Left renal pelvis (tissue), 4 donors: ENCODE measurements at places on chromosomes 1 and 21. TPM values are rescaled to one million over a fixed set of nuclear protein-coding genes. Genes with fewer than 3 reads are reported as not detected.

The KLHDC7A gene
- polyA plus RNA-seq = 0.23 TPM

DNA sequence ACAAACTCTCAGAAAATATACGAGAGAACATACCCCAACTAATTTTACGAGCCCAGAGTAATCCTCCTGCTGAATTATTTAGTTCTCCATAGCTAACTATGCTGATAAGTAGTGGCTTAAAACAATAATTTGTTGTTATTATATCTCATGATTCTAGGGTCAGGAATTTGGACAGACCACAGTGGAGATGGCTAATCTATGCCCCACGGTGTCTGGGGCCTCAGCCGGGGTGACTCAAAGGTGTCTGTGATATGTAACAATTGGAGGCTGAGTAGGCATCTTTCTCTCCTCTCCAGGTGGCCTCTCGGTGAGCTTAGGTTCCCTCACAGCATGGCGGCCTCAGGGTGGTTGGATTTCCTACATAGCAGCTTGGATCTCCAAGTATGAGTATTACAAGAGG is 35.4 kb upstream of the FOXO6 start:
- DNase-seq = no peak

DNA sequence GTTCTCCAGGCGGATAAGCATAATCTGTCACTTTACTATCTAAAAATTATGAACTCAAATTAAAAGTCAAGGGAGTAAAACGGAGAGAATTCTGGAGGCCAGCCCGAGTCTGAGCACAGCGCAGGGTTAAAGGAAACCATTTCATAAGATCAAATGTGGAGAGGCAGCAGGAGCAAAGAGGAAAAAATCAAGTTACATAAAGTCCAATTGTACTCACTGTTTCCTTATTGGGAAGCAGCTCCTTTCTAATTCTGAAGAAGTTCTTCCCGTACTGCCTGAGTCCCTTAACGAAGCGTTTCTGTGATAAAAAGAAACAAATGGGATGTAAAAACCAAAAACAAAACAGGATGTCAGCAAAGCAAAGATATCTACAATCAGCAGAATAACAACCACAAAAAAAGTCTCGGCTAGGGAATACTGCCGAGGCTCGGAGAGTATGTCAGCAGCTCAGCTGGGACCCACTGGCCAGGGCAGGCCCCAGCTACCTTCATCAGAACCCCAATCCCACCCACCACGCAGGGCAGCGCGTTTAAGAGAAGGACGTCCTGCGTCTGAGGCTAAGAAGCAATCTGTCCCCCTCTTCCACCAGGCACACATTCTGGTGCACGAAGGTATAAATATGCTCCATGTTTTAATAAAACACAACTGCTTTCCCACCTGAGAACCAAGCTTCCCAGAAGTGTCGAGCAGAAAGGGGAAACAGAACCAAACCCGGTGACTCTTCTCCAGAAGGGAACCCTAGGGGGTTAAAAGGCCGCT is 104.8 kb downstream of the SLC45A1 start:
- no peak for DNase-seq

DNA sequence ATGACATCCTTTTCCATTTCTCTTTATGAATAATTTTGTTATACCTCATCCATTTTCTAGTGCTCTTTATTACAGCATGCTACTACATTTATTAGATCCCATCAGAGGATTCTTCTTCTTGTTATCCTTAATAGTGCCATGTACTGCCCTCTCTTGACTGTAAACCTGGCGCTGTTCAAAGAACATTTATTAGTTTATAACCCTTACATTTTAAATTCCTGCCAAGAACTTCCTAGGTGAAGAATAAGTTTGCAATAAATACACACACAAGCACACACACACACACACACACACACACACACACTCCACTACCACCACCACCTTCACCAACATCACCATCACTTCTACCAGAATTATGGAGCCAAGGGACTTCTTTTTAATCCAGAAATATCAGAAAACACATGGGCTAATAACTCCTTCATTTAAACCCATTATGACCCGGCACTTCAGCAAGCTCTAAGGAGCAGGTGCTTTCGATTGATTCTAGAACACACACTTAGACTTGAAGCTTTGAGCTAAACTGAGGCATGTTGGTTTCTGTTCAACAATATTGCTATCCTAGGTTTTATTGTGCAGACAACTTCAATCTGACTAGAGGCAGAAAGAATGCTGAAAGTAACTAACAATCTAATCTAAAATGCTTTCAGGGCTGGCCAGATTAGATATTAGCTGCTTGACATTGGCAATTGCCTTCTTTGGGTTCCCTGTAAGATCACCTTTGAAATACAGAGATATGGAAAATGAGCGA is 556.8 kb downstream of the LMO4 start:
- DNase-seq = no peak

DNA sequence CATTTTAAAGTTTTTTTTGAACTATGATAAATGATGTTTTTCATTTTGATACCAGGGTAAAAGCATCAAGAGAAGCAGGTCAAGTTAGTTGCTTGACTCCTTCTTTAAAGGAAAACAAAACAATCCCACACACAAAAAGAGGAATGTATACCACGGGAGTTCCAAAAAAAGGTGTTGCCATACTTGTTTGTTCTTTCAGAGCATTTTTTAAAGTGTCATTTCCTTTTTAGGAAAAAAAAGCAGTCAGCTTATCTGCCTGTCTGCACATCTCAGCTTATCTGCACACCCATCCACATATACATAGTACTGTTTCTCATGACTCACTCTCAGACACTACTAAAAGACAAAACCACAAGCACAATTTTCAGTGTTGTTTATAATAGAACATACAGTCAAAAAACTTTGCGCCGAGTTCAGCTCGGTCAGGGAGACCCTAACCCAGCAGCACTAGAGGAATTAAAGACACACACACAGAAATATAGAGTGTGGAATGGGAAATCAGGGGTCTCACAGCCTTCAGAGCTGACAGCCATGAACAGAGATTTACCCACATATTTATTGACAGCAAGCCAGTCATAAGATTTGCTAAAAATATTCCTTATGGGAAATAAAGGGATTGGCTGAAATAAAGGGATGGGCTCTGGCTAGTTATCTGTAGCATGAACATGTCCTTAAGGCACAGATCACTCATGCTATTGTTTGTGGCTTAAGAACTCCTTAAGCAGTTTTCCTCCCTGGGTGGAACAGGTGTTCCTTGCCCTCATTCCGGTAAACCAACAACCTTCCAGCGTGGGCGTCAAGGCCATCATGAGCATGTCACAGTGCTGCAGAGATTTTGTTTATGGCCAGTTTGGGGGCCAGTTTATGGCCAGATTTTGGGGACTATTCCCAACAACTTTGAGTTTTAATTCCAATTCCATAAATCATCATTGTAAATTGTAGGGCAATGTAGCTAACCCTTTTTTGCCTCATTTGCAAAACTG is 11.4 kb upstream of the MNDA start:
- no peak for DNase-seq

DNA sequence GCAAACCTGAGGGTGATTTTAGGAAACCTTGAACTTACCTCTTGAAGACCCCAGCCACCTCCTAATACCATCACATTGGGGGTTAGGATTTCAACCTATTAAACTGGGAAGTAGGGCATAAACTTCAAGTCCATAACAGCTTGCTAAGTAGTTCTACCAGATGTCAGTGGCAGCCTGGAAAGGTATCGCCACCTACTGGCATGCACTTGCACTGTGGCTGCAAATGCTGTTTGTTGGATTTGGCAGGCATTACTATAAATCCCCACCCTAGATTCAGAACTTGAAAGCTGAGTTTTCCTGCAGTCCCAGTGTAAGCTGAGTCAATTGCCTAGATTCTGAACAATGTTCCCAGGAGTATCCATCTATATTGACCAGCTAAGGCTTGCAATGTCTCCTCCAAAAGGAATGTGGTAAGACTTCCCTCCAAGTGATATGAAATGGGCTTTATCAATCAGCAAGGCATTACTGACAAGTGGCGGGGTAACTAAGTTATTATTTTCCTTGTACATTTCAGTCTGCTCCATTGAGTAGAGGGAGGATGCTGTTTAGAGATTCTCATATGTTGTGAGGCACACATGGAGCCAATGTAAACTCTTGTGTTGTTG is 474.5 kb downstream of the PTPRC start:
- no peak for DNase-seq
